ENCODE measurements at places on chromosomes 3 and 15.

GRCh38 chr15:50192926-50193620 lies 11.1 kb downstream of the SLC27A2 start:
- no peak for DNase-seq

- no peak for DNase-seq
Measured at GRCh38 chr3:128619146-128619890, 31.3 kb downstream of the RPN1 start.

DNA sequence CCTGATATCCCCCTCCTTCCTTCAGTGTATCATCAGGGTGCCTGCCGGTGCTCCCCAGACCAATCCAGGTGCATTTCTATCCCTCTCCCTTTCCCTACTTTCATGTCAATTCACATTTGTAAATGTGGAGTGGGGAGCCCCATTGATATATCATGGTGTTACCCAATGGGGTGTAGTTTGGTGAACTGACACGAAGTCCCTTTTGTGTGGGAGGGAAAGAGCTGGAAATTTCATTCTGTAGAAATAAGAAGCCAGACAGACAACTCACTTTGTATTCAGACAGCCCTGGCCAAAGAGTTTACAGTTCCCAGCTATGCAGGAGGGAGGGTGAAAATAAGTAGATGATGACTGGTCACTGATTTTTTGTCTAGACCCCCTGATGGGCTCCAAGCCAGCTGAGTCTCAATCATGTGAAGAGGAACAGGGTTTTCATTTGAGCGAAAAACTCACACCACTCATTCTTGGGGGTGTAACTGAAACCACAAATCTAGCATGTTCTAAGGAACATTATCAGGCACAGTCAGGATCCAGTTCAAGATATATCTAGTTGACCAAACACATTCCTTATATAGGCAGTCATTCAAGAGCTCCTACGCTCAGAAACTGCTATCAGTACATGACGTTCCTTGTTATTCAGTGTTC lies 58.9 kb downstream of the LMCD1 start:
- no peak for DNase-seq

DNA sequence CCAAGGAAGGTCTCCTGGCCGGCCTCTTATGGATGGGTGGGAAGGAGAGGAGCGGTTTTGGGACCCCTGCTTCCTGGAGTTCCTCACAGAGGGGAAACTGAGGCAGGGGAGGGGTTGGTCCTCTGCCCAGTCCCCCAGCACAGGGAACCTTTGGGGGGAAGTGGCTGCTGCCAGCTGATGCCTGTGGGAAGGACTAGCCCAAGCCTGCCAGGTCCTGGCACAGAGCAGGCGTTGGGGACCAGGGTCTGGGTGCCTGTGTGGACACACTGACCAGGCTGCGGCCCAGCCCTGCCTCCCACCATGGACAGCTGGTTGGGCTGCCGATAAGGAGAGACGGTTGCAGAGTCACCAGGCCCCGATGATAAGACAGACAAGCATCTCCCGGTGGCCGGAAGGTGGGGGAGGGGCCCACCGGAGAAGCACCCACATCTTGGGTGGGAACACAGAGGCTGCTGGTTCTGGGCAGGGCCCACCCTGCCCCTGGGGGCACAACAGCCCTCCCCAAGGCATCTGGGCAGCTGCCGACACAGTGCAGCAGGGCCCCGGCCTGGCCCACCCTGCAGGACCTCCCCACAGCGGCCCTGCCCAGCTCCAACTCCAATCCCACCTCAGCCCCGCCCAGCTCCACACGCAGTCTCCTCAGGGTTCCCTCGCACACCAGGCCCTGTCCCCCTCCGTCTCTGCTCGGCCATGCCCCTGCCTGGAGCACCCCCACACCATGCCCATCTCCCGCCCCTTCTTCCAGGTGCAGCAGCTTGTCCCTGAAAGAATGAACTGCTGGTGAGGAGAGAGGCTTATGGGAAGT lies 50.7 kb downstream of the DNAJB8 start:
- peak; percentile 85 for DNase-seq

DNA sequence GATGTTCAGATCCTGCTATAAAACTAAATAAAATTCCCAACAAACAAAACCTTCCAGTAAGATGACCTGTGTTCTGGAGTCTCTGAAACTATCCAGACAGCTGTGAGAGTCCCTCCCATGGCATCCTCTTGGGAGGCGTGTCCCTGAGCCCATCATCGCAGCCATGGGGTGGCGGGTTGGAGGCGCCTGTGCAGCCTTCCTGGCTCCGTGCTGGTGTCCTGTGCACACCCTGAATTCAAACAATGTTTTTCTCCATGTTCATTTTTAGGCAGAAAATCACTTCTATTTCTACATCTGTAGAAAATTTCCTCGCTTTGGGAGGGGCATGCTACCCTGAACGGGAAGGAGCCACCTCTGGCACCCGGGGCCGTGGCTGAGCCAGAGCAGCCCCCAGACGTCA lies 19.4 kb upstream of the OCA2 start:
- no peak for DNase-seq

DNA sequence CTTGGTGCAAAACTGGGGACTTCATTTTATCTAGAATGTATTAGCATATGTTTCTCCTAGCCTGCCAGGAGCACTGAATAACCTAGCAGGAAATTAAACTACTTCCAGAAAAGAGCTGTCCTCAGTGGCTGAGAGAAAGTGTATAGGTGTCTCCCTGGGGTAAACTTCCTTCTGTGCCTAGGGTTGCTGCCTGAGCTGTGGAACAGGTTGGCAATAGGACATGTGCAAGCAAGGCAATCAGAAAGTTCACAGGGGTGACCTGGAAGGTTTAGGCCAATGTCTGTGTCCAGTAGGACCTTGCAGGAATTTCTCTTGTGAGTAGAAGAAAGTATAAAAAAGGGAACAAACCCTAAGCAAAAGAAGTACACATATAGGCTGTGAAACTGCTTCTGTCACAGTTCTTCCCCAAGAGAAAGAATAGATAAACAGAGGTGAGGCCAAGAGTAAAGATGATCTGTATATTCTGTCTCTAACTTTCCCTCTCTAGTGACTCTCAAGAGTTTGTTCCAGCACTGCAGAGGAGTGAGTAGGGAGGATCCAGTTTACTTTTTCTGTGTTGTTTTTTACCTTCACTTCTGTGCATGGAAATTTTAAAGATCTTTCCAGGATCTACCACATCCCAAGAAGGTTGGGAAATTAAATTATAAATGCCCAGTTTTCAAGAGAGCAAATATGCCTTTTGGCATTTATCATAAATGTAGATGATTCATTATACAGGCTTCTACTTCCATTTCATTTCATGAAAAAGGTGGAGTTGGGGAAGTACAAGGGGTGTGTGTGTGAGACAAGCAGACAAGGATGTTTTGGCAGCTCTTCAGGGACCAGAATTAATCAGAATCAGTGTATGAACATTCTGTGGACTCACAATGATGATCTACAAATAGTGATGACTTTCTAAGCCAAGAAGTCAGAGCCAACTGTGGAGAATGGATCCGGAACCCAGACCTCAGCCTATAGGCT lies 155.2 kb downstream of the RBPMS2 start:
- no peak for DNase-seq

DNA sequence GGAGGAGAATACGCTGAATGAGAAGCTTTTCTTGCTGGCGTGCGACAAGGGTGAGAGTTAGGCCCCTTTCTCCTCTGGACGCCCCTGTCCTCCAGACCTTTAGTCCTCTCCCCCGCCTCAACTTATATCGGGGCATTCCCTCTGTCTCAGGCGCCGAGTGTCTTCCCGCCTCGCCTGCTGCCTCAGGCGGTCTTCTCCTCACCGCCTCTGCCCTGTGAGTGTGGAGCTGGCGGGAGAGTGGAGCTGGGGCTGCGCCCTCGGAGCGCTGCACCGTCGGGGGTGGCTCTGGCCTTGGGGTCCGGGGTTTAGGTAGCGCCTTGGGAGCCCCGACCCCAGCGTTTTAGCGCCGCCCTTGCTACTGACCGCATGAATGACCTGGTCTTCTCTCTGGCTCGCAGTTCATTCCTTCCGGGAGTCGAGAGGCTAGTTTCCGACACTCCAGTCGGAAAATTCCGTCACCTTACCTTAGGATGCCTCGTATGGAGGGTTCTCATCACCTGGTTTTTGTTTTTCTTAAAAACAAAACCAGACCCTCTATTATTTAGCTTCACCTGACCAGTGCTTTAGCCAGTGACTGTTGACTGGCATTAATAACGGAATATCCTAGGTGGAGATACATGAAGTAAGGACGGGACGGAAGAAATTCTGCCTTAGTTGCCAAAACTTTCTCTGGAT lies 985 bp downstream of the TRPC1 start:
- peak; percentile 61 for DNase-seq

- DNase-seq = peak; percentile 22
Measured at GRCh38 chr3:169295126-169295525, 368.4 kb downstream of the MECOM start.

DNA sequence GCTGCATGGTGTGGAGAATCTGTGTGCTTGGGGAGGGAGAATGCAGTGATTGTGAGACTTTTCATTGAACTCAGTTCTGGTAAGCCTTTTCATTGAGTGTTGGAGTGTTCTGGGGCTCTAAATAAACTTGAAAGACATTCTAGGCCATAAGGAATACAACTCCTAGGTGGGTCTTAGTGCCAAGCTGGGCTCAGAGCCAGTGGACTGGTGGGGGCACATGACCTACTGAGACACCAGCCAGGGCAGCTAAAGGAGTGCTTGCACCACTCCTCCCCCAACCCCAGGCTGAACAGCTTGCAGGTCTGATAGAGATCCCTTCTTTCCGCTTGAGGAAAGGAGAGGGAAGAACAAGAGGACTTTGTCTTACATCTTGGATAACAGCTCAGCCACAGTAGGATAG lies 21.7 kb upstream of the KPNA4 start:
- DNase-seq = no peak

GRCh38 chr3:160447544-160447943 lies 2.0 kb downstream of the TRIM59 start:
- no peak for DNase-seq

DNA sequence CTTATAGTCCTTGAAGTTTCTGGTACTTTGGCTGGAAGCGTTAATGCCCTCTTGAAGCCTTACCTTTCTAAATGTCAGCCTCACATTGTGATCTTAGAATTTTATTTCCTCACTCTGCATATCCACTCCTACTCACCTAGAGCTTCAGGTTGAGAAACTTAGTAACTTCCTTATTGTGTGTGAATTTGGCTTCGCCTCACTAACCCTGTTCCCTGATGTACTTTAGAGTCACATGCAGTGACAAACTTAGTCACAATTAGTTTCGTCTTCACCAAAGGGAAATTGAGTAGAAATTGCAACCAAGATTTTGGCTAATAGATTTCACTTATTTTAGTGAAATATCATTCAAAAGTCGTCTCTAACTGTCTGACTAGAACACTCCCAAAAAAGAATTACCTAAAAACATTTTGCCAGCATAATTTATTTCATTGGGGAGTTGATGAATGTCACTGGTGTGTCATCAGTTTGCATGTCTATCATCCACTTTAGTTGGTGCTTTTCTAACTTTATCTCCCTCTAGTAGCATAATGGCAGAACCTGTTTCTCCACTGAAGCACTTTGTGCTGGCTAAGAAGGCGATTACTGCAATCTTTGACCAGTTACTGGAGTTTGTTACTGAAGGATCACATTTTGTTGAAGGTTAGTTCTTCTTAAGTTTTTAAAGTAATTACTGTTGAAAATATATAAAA lies 960 bp downstream of the MFN1 start:
- DNase-seq = no peak

- no peak for DNase-seq
Measured at GRCh38 chr15:41502795-41503668, 9.4 kb downstream of the ITPKA start.

GRCh38 chr15:101675015-101675414 lies 22.8 kb upstream of the TM2D3 start:
- no peak for DNase-seq

GRCh38 chr3:170536712-170537111 lies 49.2 kb downstream of the SLC7A14 start:
- DNase-seq = no peak

- DNase-seq = no peak
Measured at GRCh38 chr15:65264863-65265430, 21.7 kb downstream of the PARP16 start.

GRCh38 chr3:40872258-40872920 lies 326.9 kb upstream of the CTNNB1 start:
- no peak for DNase-seq

DNA sequence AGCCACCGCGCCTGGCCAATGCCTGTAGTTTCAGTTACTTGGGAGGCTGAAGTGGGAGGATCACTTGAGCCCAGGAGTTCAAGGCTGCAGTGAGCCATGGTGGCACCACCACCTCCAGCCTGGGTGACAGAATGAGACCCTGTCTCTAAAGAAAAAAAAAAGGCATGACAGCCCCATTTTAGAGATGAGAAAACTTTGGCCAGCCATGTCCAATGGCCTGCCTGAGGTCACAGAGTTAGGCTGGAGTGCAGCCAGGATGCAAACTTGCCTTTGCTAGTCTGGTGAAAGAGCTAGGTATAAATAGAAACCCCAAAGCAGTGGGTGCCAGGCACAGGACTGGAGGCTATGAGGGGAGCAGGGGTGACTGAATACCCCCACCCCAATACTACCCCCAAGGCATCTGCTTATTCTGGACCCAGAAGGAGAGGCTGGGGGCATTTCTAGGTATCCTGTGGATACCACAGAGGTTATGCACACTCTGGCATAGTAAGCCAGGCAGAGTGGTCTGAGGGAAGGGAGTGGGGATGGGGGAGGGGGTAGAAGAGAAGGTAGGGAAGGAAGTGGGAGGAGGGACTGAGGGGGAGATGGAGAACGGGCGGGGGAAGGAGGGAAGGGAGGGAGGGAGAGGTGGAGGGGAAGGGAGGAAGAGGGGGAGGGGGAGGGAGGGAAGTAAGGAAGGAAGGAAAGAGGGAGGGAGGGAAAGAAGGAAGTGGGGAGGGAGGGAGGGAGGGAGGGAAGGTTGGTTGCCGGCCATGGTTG lies 16.2 kb upstream of the C15orf39 start:
- no peak for DNase-seq

GRCh38 chr3:177131927-177132636 lies 65.2 kb downstream of the TBL1XR1 start:
- DNase-seq = no peak

DNA sequence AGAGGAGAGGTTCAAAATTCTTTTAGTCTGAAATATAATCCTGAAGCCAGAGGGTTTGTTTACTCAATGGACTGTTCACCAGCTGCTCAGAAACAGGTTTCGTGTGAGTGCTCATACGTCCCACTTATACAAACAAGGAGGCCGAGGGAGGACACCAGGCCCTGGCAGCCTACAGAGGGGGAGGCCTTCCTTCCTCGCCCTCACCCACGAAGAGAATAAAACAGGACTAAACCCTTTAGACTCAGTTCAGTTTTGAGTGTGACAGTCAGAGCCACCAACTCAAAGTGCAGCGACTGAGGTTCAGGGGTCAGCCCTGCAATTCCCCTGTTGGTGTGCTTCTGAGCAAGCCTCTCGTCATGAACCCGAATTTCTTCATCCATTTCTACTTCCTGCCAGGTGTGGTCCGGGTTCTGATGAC lies 17.3 kb downstream of the FAM174B start:
- no peak for DNase-seq

DNA sequence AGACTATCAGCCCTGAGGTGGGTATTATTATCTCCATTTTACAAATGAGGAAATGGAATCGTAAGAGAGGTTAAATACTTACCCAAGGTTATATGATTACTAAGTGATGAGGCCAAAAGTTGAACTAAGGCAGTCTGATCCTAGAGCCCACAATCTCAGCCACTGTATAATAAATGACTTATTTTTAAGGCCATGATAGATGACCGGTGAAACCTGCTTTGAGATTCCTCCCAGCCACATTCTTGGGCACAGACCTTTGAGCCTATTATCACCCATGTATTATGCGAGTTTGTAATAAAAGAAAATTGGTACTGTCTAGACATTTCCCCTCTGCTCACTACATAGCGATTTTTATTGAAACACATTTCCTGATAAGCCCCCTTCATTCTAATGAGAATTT lies 37.4 kb downstream of the POLQ start:
- no peak for DNase-seq
